ENCODE measurements at places on chromosomes 4 and X. TPM values are rescaled to one million over a fixed set of nuclear protein-coding genes. Genes with fewer than 3 reads are reported as not detected.

The REST gene
- total RNA-seq = 80.4 TPM

The SH3TC1 gene
- total RNA-seq = 14.6 TPM

The GPRIN3 gene
- total RNA-seq = 6.5 TPM

The SHROOM2 gene
- not detected for total RNA-seq

The TMEM144 gene
- not detected for total RNA-seq

The DRP2 gene
- total RNA-seq = not detected

The CCNA2 gene
- total RNA-seq = 1.3 TPM

The TMPRSS11D gene
- total RNA-seq = not detected

The SLC16A2 gene
- total RNA-seq = 0.65 TPM

The GTPBP6 gene
- 98.5 TPM for total RNA-seq

The LEF1 gene
- 828 TPM for total RNA-seq

The TRIM75 gene
- total RNA-seq = not detected

The TMSB15B gene
- 7.0 TPM for total RNA-seq

The NEUROG2 gene
- total RNA-seq = not detected

The FAM9A gene
- not detected for total RNA-seq

The TMSB15C gene
- total RNA-seq = 5.4 TPM

The GPRASP1 gene
- total RNA-seq = 68.5 TPM

The NAP1L3 gene
- 9.4 TPM for total RNA-seq

The ZXDB gene
- 16.9 TPM for total RNA-seq

The ASB12 gene
- 0.29 TPM for total RNA-seq

The CT55 gene
- not detected for total RNA-seq

The POU3F4 gene
- total RNA-seq = not detected

The IL3RA gene
- not detected for total RNA-seq

The KCND1 gene
- 1.7 TPM for total RNA-seq

The RNF212 gene
- 7.7 TPM for total RNA-seq

The ATP2B3 gene
- not detected for total RNA-seq

The CXXC4 gene
- not detected for total RNA-seq

The SPP1 gene
- total RNA-seq = 8.7 TPM

The ABLIM2 gene
- total RNA-seq = 4.4 TPM

The HAUS7 gene
- total RNA-seq = 38.9 TPM

The APLN gene
- not detected for total RNA-seq

The FGA gene
- not detected for total RNA-seq

The S100G gene
- total RNA-seq = not detected

The DDX53 gene
- total RNA-seq = not detected

The FAAH2 gene
- 7.9 TPM for total RNA-seq

The SPANXB1 gene
- not detected for total RNA-seq

The STK32B gene
- not detected for total RNA-seq

The SCLT1 gene
- total RNA-seq = 22.1 TPM

The DMD gene
- 0.26 TPM for total RNA-seq

The MND1 gene
- total RNA-seq = not detected

The ARL9 gene
- total RNA-seq = 0.86 TPM

The S100P gene
- total RNA-seq = 0.39 TPM

The LIMCH1 gene
- total RNA-seq = not detected
